GM23338 (cell line): ENCODE measurements at places on chromosomes 1 and 21. TPM values are rescaled to one million over a fixed set of nuclear protein-coding genes. Genes with fewer than 3 reads are reported as not detected.

- no peak overlapping the region for H3K27ac ChIP-seq
- DNase-seq = no peak
- H3K36me3 ChIP-seq = peaks cover 35% of the 10 kb centered on the region
- H3K4me3 ChIP-seq = no peak overlapping the region
Observed at GRCh38 chr1:109327285-109327684, 20.5 kb upstream of the MYBPHL start.

DNA sequence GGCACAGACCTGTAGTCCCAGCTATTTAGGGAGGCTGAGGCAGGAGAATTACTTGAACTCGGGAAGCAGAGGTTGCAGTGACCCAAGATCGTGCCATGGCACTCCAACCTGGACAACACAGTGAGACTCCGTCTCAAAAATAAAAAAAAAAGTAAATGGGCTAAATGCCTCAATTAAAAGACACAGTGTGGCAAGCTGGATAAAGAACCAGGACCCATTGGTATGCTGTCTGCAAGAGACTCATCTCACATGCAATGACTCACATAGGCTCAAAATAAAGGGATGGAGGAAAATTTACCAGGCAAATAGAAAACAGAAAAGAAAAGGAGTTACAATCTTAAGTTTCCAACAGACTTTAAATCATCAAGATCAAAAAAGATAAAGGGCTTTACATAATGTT lies 40.3 kb downstream of the ACBD6 start:
- DNase-seq = no peak
- no peak overlapping the region for H3K4me3 ChIP-seq
- no peak overlapping the region for H3K27ac ChIP-seq
- no peaks in the 10 kb centered on the region for H3K36me3 ChIP-seq

GRCh38 chr1:53296117-53296749 lies 31.6 kb downstream of the LRP8 start:
- H3K36me3 ChIP-seq = no peaks in the 10 kb centered on the region
- no peaks in the 10 kb centered on the region for H3K27me3 ChIP-seq
- no peak overlapping the region for H3K4me3 ChIP-seq
- no peak for DNase-seq

DNA sequence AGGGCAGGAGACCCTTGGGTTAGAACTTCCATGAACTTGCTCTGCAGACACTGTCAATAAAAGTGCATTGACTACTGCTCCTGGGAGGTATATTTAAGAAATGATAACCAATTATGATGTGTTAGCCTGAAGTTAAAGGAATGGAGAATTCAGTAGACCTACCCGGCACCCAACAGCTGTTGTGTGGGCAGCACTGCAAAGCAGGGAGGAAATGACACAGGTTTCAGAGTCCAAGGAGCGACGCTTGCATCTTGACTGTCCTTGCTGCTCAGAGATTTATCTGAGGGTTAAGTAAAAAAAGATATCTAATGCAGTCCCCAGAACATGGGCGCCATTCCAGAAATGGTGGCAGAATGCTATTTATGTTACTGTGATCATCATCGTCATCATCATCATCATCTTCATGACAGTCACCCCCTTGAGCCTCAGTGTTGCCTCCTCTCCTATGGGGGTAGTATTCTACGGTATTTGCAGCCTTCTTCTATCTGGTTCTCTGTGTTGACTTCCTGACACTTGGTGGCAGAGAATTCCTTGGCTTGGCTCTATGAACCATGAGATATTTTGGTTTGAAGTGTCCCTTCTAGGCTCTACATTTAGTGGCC lies 225.9 kb downstream of the KAZN start:
- H3K4me1 ChIP-seq = no peaks in the 10 kb centered on the region; the same call in 1 of the 2 replicates
- no peak for DNase-seq
- H3K4me3 ChIP-seq = no peak overlapping the region
- no peak overlapping the region for H3K27ac ChIP-seq

GRCh38 chr1:176461576-176461975 lies 1.4 kb upstream of the PAPPA2 start:
- no peak overlapping the region for H3K4me3 ChIP-seq
- no peaks in the 10 kb centered on the region for H3K36me3 ChIP-seq
- DNase-seq = no peak

GRCh38 chr1:228149406-228150119 lies at the start of gene GJC2:
Gene GJC2 (plus strand): TSS chr1:228149930. CDS start chr1:228157759, 7,829 bp downstream.
- peak; percentile 41 for DNase-seq
- H3K27me3 ChIP-seq = no peaks in the 10 kb centered on the region

- no peaks in the 10 kb centered on the region; the same call in 1 of the 2 replicates for H3K4me1 ChIP-seq
- H3K36me3 ChIP-seq = no peaks in the 10 kb centered on the region
- no peaks in the 10 kb centered on the region for H3K27me3 ChIP-seq
- H3K27ac ChIP-seq = no peak overlapping the region
Observed at GRCh38 chr1:1272341-1273208, 1.1 kb downstream of the UBE2J2 start.

DNA sequence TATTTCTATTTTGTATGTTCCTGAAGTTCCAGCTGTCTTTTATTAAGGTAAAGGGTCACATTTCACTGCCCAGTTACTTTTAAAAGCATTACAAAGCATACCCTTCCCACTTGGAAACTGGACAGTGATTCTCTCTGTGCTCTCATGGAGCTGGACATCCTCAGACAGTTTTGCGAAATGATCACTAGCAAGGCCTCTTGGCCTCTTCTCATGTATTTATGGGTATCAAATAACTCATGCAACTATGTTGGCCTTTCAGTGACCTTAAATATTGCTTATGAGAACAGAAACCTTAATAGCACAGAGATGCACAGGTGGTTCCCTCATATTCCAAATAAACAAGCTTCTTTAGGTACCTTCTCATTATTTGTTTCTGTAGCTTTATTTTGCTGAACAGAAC lies 7.9 kb upstream of the AMPD1 start:
- no peaks in the 10 kb centered on the region for H3K4me1 ChIP-seq
- H3K4me3 ChIP-seq = no peak overlapping the region
- peaks cover 16% of the 10 kb centered on the region for H3K36me3 ChIP-seq
- no peak overlapping the region for H3K27ac ChIP-seq
- no peak for DNase-seq

DNA sequence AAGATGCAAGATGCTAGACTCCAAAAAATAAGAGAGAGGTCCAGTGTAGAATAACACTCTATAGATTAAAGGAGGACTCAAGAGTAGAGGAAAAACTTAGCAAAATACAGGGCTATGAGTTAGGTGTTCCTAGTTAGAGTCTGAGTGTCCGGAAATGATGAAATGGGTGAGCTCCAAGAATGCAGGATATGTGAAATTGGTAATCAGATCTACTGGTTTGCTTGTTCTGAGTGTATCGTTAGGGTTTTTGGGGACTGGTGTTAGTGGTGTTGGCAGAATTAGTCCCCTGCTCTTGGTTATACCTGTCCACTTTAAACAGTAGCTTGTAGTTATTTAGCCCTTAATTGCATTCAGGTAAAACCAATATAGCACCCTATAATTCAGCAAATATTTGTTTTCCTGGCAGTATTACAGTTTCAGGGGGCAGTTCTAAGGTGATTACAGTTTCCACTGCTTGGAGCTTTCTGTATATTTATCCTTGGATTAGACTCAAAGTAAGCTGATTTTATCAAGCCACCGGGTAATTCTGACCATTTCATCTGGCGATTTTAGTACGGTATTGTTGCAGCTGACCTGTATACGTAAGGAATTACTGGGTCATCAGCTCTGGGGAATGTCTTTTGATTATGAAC lies 332.7 kb downstream of the CHRM3 start:
- DNase-seq = no peak
- H3K4me1 ChIP-seq = no peaks in the 10 kb centered on the region

DNA sequence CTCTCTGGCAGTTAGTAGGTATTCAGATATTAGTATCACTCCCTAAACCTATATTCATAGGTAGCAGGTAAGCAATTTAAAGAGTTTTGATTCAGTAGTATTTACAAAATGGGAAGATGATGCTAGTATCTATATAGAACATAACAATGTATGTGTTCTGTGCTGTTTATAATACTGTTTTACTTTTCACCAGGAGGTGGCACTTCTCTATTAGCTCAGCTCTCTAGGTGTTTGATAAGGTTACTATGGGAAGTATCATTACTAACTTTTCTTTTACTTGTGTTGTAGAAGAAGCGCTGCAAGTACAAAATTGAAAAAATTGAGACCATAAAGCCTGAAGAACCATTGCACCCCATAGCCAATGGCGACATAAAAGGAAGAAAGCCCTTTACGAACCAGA lies 49.4 kb upstream of the FASLG start:
- H3K27me3 ChIP-seq = no peaks in the 10 kb centered on the region
- peaks cover 7% of the 10 kb centered on the region; the same call in 1 of the 2 replicates for H3K36me3 ChIP-seq
- no peak overlapping the region for H3K4me3 ChIP-seq
- no peaks in the 10 kb centered on the region for H3K4me1 ChIP-seq

GRCh38 chr1:89754518-89754917 lies 66.3 kb upstream of the LRRC8D start:
- H3K4me1 ChIP-seq = peaks cover 9% of the 10 kb centered on the region
- no peak overlapping the region for H3K27ac ChIP-seq
- H3K4me3 ChIP-seq = no peak overlapping the region
- no peaks in the 10 kb centered on the region for H3K27me3 ChIP-seq
- no peaks in the 10 kb centered on the region for H3K36me3 ChIP-seq
- DNase-seq = no peak

DNA sequence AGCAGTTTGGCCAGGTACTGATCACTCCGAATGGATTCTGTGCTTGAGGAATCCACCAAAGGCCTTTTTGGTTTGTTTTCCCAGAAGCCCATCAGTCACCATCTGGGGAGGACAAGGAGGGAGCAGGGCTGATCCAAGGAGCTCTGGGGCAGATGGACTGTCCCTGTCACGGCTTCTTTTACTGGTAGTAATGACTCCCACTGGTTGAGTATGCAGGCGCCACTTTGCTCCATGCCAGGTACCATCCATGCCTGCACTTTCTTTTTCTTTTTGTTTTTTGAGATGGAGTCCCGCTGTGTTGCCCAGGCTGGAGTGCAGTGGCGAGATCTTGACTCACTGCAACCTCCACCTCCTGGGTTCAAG lies 101.7 kb downstream of the UBIAD1 start:
- no peak overlapping the region for H3K27ac ChIP-seq
- no peaks in the 10 kb centered on the region for H3K36me3 ChIP-seq
- no peak overlapping the region for H3K4me3 ChIP-seq
- DNase-seq = no peak
- H3K27me3 ChIP-seq = no peaks in the 10 kb centered on the region

GRCh38 chr1:170073893-170074249 lies 624 bp downstream of the KIFAP3 start:
- peak overlapping the region; percentile 74 for H3K4me3 ChIP-seq
- peaks cover 6% of the 10 kb centered on the region for H3K4me1 ChIP-seq
- no peak for DNase-seq
- no peak overlapping the region for H3K27ac ChIP-seq
- H3K27me3 ChIP-seq = no peaks in the 10 kb centered on the region

DNA sequence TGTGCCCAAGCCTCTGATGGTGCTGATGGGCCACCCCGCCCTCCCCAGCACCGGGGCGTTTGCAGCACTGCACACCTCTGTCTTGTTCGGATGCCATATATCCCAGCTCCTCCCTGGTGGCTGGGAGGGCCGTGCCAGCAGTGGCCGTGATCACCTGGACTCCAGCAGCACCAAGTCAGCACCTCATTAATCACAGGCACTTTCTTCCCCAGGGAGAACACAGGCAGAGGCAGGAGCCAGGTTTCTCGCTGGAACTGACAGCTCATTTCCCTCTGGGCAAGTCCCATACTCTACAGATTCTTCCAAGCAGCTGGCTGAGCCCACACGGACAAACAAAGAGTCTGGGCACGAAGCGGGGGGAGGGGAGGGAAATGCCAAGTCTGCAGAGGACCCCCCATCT lies 141.7 kb upstream of the EDN2 start:
- no peaks in the 10 kb centered on the region for H3K27me3 ChIP-seq
- no peak for DNase-seq
- H3K4me1 ChIP-seq = no peaks in the 10 kb centered on the region
- no peak overlapping the region for H3K27ac ChIP-seq
- H3K4me3 ChIP-seq = no peak overlapping the region
- no peaks in the 10 kb centered on the region for H3K36me3 ChIP-seq

- no peaks in the 10 kb centered on the region for H3K4me1 ChIP-seq
- no peaks in the 10 kb centered on the region for H3K27me3 ChIP-seq
- no peaks in the 10 kb centered on the region for H3K36me3 ChIP-seq
Observed at GRCh38 chr1:3989465-3989864, 89.4 kb upstream of the C1orf174 start.

DNA sequence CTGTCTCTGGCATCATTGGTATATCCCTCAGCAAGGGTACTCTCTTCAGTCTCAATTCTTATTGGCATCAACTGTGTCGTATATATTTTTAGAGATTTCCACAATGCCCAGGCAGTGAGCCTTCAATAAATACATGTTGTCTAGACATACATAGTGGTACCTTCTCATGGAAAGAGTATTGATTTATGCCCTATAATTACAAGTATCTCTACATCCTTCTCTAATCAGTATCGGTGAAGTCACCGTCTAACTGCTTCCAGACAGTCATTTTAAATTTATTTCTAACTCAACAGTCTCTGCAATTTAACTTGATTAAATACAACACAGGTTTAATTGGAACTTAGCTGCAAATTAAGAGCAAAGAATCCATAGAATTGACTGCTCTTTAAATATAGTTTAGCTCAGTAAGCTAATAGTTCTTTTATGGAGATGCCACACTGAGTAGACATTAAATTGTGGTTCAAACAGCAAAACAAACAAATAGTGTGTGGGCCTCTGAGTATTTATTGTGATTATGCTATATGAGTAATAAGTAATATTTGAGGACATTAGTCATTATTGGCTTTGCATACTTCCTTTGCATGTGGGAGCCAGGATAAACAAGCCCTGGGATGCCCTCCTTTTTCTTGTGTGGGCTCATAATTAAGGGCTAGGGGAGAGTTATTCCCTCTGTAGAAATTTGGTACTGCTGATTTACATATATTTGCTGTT lies 126.9 kb upstream of the DUSP10 start:
- no peak overlapping the region for H3K27ac ChIP-seq
- no peak for DNase-seq
- H3K36me3 ChIP-seq = 0 out of 2 replicates have a peak, but pooled peaks cover 3% of the 10 kb centered on the region
- no peaks in the 10 kb centered on the region for H3K27me3 ChIP-seq
- no peak overlapping the region for H3K4me3 ChIP-seq

DIRAS3 gene
- 0.12 and 0.21 TPM in 2 replicates for total RNA-seq

LRRC3 gene
- 4.4 and 6.8 TPM in 2 replicates for total RNA-seq

OR2M3 gene
- not detected in 2 replicates for total RNA-seq

KIF21B gene
- total RNA-seq = 26.6 and 34.3 TPM in 2 replicates

SERINC2 gene
- 18.8 and 20.5 TPM in 2 replicates for total RNA-seq

OR2T33 gene
- total RNA-seq = 0.28 TPM in 1 of 2 replicates, not detected in the other

TTC22 gene
- total RNA-seq = 1.7 and 2.5 TPM in 2 replicates

RAVER2 gene
- 24.6 and 27.0 TPM in 2 replicates for total RNA-seq

C1QA gene
- total RNA-seq = not detected in 2 replicates

LENEP gene
- total RNA-seq = 1.5 and 1.6 TPM in 2 replicates

OR2L5 gene
- total RNA-seq = not detected in 2 replicates

BMP8A gene
- total RNA-seq = 0.63 and 1.3 TPM in 2 replicates
